Epithelial cell of proximal tubule (primary cell): ENCODE measurements at places on chromosomes 1 and 21. TPM values are rescaled to one million over a fixed set of nuclear protein-coding genes. Genes with fewer than 3 reads are reported as not detected.

Gene FCER1G
- total RNA-seq = not detected in 2 replicates

Gene LAD1
- total RNA-seq = 36.9 and 72.5 TPM in 2 replicates

Gene AVPR1B
- total RNA-seq = not detected in 2 replicates

Gene MROH7
- total RNA-seq = not detected in 2 replicates

Gene OR10J1
- total RNA-seq = not detected in 2 replicates

Gene TMCC2
- total RNA-seq = 4.4 and 5.0 TPM in 2 replicates

DNA sequence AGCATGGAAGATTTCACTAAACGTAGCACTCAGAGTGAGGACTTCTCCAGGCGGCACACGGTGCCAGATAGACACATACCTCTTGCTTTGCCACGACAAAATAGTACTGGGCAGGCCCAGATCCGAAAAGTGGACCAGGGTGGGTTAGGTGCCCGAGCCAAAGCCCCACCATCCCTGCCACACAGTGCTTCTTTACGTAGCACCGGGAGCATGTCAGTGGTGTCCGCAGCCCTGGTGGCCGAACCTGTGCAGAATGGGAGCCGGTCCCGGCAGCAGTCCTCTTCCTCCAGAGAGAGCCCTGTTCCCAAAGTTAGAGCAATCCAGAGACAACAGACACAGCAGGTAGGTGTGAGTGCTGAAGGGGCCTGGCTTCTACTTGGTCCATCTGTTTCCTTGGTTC, 38.6 kb downstream of the CLEC20A start:
- DNase-seq = no peak

GRCh38 chr1:167839009-167839408, 74.9 kb downstream of the ADCY10 start:
- DNase-seq = no peak

GRCh38 chr1:56526571-56527174, 52.7 kb downstream of the PLPP3 start:
- DNase-seq = peak; percentile 39

DNA sequence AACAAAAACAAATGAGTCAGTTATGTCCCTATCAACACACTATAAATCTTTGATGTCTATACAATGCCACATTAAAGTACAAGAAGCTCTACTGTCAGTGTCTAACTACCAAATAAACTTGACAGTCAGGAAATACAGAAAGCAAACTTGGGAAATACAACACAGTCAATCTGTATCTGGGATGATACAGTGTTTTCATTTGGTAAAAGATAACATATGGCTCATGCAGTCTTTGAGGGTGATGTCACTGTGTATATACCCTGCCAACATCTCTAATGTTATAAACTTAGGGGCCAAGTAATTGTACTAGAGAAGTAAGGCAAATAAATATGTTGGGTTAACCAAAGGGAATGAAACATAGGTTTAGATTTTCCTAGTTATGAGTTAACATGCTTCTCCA, 552.5 kb upstream of the ADAMTS5 start:
- DNase-seq = no peak

GRCh38 chr1:110677526-110677925, 2.8 kb upstream of the KCNA3 start:
- DNase-seq = no peak

DNA sequence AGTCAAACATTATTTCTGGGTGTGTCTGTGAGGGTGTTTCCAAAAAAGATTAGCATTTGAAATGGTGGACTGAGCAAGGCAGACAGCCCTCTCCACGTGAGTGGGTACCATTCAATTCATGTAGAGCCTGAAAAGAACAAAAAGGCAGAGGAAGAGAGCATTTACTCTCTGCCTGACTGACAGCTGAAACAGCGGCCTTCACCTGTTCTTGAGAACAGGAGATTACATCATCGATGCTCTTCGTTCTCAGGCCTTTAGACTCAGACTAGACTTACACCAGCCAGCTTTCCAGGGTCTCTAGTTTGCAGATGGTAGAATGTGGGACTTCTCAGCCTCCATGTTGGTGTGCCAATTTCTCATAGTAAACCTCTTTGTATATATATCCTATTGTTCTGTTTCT, 302.3 kb downstream of the BACH1 start:
- no peak for DNase-seq

GRCh38 chr1:178683291-178683690, 41.8 kb upstream of the RALGPS2 start:
- DNase-seq = no peak

DNA sequence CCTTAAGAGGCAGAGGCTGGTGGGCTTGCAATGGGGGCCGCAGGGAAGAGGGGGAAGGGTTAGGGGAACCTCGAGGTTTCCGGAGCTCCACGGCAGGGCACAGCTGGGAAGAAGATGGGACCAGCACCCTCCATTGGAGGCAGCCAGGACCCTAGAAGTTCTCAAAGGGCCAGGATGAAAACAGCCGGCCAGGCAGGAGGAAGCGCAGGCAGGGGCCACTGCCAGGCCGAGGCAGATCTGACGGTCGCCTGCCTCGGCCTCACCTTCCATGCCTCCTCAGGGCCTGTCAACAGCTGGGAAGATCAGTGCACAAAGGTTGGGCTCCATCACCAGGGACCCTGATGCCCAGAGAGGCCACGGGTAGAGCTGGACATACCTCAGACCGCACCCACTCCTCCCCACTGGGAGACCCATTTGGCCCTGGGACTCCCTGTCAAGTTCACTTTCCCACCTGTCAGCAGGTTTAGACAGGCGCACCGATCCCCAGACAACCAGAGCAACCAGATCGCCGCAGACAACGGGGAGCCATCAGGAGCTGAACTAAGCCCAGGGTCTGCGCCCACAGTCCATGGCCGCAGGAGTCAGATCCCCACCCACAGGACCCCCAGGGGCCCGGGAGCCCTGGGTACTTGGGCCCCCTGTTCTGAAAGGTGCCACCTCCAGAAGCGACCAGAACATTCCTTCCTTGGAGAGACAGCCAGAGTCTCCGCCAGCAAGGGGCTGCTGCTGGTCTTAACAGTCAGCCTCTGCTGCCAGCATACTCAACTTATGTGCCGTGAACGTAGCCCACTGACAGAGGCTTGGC, 2.2 kb downstream of the SLC19A1 start:
- DNase-seq = no peak

DNA sequence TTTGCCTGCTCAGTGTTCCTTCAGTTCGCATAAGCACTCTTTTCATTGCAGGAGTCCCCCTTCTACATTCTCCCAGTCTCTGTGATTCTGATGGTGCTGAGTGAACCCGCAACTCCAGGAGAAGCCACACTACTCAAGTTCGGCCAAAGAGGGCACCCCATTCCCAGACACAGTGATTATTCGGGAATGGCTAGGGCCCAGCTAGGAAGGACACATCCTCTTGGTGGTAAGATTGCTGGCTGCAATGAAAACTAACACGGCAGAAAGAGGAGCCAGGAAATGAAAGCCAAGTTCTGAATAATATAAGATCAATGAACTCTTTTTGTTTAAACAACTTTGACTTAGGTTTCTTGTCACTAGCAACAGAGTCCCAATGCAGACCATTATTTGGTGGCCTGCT, 14.9 kb downstream of the CREG1 start:
- no peak for DNase-seq

GRCh38 chr1:230611128-230611877, 31.0 kb upstream of the COG2 start:
- DNase-seq = no peak

DNA sequence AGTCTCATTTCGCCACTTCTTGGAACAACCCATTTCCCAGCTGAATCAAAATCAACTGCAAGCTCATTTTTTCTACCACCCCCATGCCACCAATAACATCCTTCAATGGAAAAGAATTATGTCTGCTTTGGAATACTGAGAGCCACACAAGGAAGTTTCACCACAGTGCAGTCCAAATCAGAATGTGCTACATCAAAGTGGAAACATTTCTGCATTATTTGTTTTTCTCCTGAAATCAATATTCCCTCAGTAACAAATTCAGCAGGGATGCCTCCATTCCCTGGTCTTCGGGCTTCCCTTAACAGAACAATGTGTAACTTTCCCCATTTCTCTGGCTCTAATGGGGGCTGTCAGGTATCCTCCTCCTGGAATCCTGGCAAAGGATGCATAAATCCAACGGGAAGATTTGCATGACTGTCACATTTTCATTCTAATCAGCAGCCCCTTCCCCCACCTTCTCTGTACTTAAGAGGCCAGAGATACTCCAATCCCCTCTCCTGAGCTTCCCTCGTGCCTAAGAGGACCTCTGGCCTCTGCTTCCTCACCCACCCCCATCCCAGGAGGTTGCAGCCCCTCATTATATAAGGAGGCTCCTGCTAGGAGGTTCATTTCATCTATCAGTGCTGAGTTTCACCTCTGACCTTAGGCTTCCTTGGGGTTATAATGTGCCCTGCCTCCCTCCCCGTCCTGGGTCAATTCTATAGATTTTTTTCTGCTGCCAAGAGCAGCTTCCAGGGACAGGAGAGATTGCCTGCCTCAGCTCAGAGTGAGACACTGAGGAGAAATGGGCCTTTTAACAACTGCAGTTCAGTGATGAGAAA, 201.1 kb downstream of the OMA1 start:
- no peak for DNase-seq
